ENCODE measurements at places on chromosomes 5 and 9.

- DNase-seq: no peak
Measured at GRCh38 chr9:84394036-84394435, 53.5 kb upstream of the SLC28A3 start.

DNA sequence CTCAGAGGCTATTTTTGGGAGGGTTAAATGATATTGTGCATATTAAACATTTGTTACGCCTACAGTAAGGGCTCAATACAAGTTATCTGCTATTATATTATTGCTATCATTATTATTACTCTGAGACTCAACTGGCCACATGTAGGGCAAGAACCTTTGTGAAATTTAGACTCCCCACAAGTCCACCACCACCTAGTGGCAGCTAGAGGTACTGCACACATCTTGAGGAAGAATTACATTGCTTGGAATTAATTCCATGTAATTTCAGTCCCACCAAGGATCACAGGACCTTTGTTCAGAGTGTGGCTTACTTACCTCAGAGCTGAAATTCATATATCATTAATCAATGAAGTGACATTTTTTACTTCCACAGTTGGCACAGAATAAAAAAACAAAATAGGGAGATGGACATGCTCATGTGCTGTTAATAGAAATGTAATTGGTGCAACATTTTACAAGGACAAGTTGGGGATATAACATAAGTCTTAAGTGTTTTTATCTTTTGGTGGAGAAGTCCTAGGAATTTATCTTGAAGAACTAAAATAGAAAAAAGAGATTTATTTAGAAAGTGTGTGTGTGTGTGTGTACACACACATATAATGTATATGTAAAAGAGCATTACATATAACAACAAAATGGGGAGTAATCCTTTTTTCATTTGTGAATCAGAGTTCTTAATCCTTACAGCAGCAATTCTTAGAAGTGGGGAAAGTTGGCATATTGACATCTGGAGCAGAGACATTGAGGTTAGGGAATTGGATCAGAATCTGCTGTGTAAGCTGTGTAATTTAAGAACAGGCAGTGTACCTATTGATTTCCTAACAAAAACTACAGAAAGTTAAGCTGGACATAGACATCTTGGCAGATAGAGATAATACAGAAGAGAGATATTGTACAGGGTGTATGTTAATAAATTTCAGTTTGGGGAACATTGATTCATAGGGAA lies 11.2 kb downstream of the MSANTD3 start:
- DNase-seq: peak; percentile 44

GRCh38 chr5:34660444-34660843 lies 4.3 kb downstream of the RAI14 start:
- no peak for DNase-seq

- DNase-seq: no peak
Measured at GRCh38 chr9:71285191-71285656, 163.8 kb upstream of the TRPM3 start.

GRCh38 chr9:110880189-110880588 lies 158.1 kb downstream of the LPAR1 start:
- no peak for DNase-seq

DNA sequence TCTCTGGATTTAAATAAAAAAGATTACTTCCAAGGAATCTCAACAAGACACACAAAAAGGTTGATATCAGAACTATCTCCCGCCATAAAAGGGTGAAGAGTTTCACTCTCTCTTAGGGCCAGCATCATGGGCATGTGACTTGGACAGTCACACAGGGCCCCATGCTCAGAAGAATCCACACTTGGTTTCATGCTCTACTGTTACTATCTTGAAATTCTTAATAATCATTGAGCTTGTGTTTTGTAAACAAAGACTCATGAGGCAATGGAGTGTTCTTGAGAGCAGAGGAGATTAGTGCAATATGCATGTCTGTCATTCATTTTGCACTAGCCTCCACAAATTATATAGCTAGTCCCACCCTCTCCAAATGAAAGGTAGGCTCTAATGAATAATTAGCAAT lies 58.4 kb downstream of the HMHB1 start:
- DNase-seq: no peak

DNA sequence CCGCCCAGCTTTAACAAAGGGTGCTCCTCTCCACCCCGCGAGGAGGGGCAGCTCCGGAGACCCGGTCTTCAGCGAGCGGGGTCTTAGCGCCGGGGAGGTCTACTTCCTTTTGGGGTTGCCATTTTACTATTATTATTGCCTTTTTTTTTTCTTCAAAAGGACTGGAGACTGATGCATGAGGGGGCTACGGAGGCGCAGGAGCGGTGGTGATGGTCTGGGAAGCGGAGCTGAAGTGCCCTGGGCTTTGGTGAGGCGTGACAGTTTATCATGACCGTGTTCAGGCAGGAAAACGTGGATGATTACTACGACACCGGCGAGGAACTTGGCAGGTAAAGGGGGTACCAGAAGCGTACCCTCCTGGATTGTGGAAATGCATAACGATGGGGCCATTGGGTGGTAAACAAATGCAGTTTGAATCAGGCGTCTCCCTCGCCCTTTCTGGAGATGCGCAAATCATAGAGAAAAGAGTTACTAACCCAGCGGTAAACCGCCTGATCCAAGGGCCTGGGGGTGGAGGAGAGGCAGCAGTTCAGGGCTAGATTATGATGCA lies 1.2 kb downstream of the DAPK1 start:
- DNase-seq: no peak

GRCh38 chr9:32571969-32572899 lies 725 bp downstream of the NDUFB6 start:
- peak; percentile 66 for DNase-seq

GRCh38 chr9:68794898-68795297 lies 89.9 kb downstream of the PIP5K1B start:
- no peak for DNase-seq

GRCh38 chr5:4855036-4855435 lies 285.1 kb upstream of the ADAMTS16 start:
- DNase-seq: no peak

- DNase-seq: no peak
Measured at GRCh38 chr9:113154946-113155345, 4.1 kb downstream of the SLC31A2 start.

DNA sequence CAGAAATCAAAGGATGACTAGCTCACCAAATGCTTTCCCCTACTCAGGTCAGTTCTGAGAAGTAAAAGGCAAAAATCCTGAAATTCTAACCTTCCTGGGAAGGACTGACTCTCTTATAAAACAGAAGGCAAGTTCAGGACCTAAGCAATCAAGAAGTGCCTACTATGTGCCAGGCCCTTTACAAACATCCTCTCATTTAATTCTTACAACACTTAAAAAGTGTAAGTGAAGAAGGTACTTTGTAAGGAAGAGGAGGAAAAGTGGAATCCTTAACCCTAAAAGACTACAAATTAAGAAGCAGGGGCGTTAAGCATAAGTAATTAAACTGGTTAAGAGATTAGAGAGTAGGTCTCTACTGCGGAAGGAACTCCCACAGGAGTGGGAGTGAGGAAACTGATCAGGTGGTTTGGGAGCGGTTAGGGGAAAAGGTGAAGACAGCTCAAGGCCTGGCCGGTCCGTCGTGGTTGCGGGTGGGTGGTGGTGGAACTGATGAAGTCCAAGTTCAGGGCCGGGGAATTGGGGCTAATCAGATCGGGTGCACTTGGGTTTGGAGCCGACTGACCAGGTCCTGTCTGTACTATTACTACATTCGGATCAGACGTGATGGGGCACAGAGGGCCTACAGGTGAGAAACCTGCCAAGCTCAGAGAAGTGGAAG lies 839 bp downstream of the MED27 start:
- DNase-seq: no peak

GRCh38 chr9:132415181-132415580 lies 5.2 kb downstream of the CFAP77 start:
- DNase-seq: no peak

DNA sequence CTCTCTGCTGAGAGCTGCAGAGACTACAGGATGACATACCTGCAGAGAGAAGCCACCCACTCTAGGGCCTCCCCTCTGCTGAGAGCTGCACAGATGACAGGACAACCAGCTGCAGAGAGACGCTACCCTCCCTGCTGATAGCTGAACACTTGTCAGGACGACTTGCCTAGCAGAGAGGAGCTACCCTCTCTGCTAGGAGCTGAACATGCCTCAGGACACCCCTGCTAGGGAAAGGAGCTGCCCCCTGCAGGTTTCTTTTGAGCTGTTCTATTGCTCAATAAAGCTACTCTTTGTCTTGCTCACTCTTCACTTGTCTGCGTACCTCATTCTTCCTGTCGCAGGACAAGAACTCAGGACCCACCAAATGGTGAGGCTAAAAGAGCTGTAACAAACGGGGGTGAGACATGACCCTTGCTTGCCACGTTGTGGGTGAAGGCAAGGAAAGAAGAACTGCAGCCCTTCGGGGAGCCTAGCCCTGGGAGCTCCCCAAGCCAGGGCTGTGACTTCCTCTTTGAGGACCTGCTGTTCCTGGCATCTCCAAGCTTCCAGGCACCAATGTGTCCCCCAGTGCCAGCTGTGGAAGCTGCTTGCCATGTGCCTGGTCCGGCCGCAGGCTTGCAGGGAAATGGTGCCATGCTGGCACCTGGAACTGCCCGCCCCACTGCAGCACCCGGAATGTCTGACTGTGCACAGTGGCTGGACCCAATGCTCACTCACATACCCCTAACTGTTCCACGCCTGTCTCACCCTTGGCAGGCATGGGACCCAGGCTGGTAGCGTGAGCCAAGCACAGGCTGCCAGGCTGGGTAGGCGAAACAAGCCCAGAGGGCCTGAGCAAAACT lies 5.1 kb upstream of the TESK1 start:
- no peak for DNase-seq

GRCh38 chr5:66558560-66558959 lies 37.6 kb upstream of the MAST4 start:
- no peak for DNase-seq

DNA sequence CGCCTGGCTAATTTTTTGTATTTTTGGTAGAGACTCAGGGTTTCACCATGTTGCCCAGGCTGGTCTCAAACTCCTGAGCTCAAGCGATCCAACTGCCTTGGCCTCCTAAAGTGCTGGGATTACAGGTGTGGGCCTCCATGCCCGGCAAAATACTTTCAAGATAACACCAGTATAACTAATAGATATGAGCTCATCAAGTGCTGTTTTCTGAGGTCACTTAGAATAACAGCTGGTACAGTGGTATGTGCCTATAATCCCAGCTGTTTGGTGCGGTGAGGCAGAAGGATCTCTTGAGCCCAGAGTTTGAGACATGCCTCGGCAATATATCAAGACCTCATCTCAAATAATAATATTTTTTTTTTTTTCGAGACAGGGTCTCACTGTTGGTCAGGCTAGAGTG lies 30.5 kb upstream of the CREBRF start:
- DNase-seq: no peak

GRCh38 chr9:127741831-127742434 lies 6.8 kb upstream of the TOR2A start:
- no peak for DNase-seq

GRCh38 chr5:153276151-153276550 lies 214.3 kb upstream of the GRIA1 start:
- DNase-seq: no peak

GRCh38 chr9:108050894-108051293 lies 561.3 kb upstream of the KLF4 start:
- DNase-seq: no peak

- no peak for DNase-seq
Measured at GRCh38 chr9:126862104-126862761, 1.8 kb downstream of the ZBTB34 start.

GRCh38 chr5:79493596-79494345 lies 20.2 kb downstream of the HOMER1 start:
- no peak for DNase-seq

DNA sequence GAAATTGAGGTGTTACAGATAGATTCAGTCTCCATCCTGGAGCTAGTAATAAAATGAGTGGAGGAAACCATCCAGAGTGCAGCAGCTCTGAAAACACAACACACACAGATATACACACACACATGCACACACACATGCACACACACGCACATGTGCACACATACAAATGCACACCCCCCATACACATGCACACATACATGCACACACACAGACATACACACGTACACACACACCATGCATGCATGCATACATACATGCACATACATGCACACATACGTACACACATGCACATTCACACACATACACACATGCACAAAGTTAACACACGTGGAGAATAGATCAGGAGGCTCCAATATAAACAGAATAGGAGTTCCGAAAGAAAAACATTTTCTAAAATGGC lies 21.0 kb upstream of the OBP2B start:
- no peak for DNase-seq

- no peak for DNase-seq
Measured at GRCh38 chr9:107653263-107653821, 163.8 kb upstream of the KLF4 start.

GRCh38 chr9:33164138-33164809 lies 2.9 kb downstream of the B4GALT1 start:
- peak; percentile 44 for DNase-seq

DNA sequence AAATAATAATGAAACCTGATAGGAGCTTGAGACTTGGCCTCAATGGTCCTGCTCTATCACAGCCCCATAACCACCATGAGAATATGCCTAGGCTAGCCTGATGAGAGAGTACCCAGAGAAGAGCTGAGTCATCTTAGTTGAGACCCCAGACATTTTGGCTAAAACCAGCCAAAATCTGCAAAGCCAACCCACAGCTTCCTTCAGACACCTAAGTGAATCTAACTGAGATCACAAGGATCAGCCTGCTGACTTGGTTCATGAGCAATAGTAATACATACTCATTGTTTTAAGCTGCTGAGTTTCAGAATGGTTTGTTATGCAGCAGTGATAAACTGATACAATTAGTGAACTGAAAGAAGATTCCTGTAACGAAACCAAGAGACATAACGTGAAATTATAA lies 473.7 kb upstream of the PTGER4 start:
- DNase-seq: no peak

- no peak for DNase-seq
Measured at GRCh38 chr9:137494104-137494544, 35.0 kb upstream of the NSMF start.

- DNase-seq: no peak
Measured at GRCh38 chr5:56060276-56061110, 65.7 kb upstream of the IL6ST start.
